ENCODE measurements at places on chromosomes 2 and 18.

DNA sequence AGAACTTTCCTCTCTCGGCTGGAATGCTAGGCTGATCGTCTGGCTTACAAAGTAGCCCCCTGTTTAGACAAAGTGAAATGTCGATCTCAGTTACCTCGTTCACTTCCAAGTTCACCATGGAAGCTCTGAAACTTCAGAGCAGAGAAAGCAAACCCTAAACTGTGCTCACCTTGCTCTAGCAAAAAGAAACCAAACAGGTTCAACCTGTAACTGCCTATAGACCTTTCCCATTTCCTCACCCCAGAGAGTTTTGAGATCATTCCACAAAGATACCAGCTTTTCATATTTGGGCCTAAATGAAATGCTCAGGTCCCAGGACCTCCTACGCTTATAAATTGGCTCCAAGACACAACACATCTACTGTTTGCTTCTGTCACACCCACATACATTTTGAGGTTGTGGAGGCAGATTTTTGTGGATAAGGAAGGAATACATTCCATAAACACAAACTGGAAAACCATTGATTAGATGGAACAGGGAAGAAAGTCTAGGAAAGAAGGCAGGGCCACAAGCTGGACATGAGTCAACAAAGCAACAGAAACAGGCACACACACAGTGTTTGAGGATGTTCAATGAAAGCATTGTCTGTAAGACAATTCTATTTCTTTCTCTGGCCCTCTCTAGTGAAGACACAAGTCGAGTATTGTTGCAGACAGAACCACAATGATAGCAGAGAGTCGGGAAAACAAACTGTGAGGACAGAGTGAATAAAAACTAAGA is 52.8 kb upstream of the TGIF1 start:
- DNase-seq: peak; percentile 67

GRCh38 chr2:174730698-174731018 is 33.6 kb downstream of the CHRNA1 start:
- DNase-seq: no peak

GRCh38 chr2:109715313-109715805 is 78.7 kb upstream of the RGPD5 start:
- DNase-seq: peak; percentile 63

- no peak for DNase-seq
Observed at GRCh38 chr2:209091056-209091455, 332.8 kb upstream of the MAP2 start.

DNA sequence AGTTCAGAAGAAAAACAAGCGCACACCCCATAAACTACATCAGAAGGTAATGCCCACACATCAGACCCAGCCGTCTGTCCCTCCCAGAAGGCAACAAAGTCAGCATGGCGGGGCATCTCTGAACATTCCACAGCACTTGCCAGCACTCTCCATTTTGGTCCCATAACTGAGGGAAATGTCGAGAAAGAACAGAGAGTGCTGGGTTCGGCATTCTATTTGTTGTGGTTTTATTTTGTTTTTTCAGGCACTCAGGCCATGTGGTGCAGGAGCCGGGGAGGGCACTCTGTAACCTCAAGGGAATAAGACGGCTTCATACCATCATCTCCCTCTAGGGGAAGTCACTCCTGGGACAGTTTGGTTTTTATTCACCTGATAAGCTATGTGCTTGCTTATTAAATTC is 156.0 kb downstream of the SEPTIN10 start:
- no peak for DNase-seq

- DNase-seq: no peak
Observed at GRCh38 chr2:95025406-95026319, at the start of gene MAL. Gene MAL, plus strand, starts transcription at chr2:95025708. Its CDS starts 85 bp downstream, at chr2:95025793.

GRCh38 chr2:218997731-218998130 is 4.5 kb upstream of the CRYBA2 start:
- DNase-seq: no peak

- DNase-seq: peak; percentile 97
Observed at GRCh38 chr18:7921938-7922587, 354.9 kb downstream of the PTPRM start.

- DNase-seq: peak; percentile 67
Observed at GRCh38 chr2:105521176-105521575, 122.3 kb upstream of the FHL2 start.

DNA sequence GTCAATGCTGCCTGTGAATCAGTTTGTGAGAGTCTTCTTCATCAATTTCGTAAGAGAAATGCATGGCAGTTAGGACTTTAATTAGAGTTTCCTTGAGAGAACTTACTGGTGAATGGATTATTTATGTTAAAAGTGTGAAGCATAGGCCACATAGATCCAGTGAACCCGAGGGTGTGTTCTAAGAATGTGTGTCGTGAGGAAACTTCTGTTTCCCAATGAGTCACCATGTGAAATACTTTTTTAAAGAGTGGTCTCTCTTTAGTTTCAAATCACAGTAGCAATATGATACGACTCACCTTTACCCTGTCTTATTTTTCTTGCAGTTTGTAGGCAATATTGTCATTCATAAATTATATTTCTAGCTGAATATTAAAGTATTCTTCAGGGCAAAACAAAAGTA is 18.5 kb downstream of the THSD7B start:
- DNase-seq: no peak

DNA sequence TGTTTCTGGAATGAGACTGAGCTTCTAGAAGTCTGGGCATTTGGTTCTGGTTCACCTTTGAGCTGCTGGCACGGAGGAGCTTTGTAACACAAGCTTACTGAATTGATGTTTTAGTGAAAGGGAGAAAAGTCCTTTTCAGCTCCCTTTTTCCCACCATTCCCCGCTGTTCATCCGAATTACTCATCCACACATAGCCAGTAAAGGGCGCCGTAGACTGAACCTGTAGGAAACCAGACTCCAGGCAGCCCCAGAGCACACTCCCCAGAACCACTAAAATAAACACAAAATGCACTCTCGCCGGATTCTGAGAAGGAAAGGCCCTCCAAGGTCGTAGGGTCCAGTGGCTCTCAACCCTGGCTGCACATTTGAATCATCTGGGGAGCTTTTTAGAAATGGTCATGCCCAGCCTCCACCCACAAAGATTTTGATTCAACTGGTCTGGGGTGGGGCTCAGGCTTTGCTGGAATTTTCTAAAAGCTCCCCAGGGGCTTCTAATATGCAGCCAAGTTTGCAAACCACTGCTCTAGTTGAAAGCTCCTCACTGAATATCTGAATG is 29.6 kb downstream of the TCF7L1 start:
- no peak for DNase-seq

GRCh38 chr2:226971770-226972169 is 135.9 kb downstream of the RHBDD1 start:
- DNase-seq: no peak

DNA sequence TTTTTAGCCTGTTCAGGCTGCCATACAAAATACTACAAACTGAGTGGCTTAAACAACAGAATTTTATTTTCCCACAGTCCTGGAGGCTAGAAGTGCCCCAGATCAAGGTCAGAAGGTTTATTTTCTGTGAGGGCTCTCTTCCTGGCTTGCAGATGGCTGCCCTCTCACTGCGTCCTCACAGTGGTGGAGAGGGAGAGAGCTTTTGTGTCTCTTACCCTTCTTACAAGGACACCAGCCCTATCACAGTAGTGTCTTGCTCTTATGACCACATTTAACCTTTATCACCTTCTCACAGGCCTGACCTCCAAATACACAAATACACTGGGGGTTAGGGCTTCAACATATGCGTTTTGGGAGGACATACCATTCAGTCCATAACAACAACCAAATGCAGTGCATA is 11.7 kb downstream of the WDR7 start:
- DNase-seq: no peak

DNA sequence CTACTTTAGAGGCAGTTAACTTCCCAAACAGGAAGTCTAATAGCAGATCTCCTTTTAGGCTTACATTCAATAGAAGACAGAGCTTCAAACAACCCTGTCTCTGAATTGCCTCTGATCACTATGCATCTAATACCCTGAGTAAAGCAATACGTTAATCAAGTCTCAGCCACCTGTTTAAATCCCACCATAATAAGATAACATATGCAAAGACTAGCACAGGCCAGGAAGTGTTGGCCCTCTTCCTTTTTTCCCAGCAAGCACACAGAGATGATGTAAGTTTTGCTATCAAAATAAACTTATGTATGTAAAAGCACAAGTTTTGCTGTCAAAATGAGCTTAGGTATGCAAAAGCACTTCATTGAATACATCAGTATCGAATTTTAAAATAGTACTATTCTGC is 385.5 kb downstream of the RND3 start:
- no peak for DNase-seq

GRCh38 chr18:74682141-74682990 is 84.7 kb downstream of the ZNF407 start:
- no peak for DNase-seq
